Activated CD4-positive, alpha-beta T cell treated with anti-CD3 and anti-CD28 coated beads for 48 hours (primary cell): ENCODE measurements at places on chromosomes 7 and 10.
A peak's percentile ranks its signal among the peaks of the same experiment; 100 is the strongest.

- no peak for DNase-seq
Measured at GRCh38 chr7:33472348-33473025, 343.1 kb downstream of the BBS9 start.

GRCh38 chr10:48671914-48672595 is 12.6 kb upstream of the WDFY4 start:
- DNase-seq, result no peak

DNA sequence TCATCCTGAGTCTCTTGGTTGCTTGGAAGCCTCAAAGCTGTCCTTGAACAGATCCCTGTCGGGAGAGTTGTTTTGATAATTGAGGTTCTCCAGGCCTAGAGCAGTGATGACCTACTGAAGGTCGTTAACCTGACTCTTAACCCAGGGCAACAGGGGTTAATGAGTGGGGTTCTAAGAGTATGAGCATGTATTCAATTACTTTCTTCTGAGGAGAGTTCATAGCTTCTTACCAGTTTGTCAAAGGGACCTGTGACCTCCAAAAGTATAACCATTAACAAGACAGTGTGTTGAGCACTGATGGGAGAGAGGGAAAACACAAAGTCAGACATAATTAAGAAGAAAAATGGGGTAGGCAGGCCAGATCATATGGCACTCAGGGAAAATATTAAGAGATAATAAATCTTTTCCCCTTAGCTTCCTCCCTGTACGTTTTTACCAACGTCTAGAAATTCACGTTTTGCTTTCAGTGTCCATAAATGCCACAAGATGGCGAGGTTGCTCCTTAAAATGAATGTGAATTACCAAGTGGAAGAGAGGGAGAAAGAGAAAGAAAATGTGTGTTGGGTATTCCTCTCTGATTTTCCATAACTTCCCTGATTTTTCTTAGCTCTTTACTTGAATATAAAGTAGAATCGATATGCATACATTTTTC is 97.6 kb downstream of the SUGCT start:
- DNase-seq, result peak; percentile 10

DNA sequence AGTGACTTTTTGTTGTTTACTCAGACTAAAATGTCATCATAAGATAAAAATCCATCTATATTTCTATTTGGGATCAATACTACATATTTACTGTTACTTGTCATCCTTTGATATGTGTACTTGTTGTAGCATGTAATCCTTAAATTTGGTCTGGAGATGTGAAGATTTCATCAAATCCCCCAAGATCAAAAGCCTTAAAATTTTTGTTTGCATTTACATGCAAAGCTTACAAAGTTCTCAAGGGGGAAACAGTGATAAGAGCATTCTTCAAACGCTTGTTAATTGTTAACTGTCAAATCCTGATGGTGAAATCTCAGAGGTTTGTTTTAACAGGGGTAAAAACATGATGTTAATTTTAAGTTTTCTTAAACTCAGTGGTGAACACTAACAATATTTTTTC is 84.9 kb upstream of the SKAP2 start:
- DNase-seq, result no peak

DNA sequence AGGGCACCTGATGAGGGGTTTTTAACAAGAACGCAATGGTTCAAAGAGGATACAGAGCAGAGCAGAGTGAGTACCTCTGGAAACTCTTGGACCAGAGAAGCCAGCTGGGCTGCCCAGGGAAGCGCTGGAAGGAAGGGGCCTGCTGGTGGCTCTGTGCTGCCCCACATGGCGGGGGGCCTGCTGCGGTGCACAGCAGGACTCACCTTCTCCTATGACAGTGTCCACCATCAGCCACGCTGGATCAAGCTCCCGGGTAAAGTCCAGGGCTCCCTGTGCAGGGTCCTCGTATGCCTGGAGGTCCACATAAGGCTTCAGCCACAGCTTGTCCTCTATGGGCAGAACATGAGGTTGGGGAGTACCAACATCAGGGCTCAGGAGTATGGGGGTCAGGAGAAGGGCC is 12.5 kb downstream of the EPHA1 start:
- DNase-seq, result no peak

DNA sequence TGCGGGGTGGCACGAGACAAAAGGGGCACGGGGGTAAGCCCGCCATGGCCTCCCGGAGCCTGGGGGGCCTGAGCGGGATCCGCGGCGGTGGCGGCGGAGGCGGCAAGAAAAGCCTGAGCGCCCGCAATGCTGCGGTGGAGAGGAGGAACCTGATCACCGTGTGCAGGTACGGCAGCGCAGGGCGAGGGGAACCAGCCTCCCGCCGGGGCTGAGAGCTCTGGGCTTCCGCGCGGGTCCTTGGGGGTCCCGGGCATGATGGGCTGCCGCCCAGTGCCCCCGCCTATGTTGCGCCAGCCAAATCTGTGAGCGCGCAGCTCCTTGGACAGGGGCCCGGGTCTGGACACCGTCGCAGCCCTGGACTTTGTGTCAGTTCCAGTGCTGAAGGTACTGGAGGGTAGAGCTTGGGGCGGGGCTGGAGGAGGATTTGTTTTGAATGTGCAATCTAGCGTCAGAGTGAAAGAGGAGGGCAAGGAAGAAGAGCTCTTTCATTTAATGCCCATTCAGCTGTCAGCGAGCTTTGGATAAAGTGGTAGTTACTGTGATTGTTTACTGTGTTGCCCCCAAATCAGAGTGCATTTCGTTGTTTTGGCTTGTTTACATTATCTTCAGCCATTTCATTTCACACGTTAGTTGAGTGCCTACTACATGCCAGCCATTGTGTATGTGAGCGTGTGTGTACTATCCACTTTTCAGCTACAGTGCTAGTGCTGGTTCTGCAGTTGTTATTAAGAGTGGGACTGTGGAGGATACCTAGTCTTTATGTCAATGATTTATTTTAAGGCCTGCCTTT is 777 bp downstream of the RUNDC3B start:
- peak; percentile 38 for DNase-seq
